ENCODE measurements at places on chromosomes 16 and 17. TPM values are rescaled to one million over a fixed set of nuclear protein-coding genes. Genes with fewer than 3 reads are reported as not detected.

Gene SRL
- not detected for total RNA-seq

Gene C16orf46
- 0.28 TPM for total RNA-seq

Gene RPL26
- total RNA-seq = 3,721 TPM

Gene AGRP
- not detected for total RNA-seq

DNA sequence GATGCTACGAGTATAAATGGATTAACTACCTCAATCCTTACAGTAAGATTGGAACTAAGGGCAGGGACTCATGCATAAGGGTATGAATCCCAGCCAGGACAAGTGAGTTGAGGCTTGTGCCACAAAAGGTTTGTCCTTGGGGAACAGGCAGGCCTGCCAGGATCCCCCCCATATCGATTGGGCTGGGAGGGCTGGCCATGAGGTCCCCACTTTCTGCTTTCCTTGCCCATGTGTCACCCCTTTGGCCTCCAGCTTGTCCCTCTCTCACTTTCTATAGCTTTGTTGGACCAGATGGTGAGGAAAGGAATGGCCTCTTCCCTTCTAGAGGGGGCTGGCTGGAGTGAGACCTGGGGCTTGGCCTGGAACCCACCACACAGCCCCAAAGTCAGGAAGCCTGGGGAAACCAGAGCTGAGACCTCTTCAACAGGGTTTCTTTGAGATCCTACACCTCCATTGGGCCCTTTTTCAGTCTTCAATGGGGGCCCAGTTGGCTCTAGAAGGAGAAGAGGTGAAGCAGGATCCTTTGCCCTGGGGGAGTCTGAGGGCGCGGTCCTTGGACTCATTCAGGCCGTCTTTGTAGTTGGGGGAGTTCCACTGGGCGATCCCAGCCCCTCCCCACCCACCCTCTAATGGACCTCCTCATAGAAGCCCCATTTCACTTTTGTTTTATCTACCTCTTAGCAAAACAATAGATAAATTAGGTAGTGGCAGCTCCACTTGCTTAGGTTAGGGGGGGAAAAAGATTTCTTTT lies 57.3 kb downstream of the IGF2BP1 start:
- no peak overlapping the region for H3K27ac ChIP-seq
- H3K4me3 ChIP-seq = no peak overlapping the region
- H3K36me3 ChIP-seq = no peaks in the 10 kb centered on the region
- DNase-seq = no peak
- peaks cover 6% of the 10 kb centered on the region for H3K4me1 ChIP-seq

- no peak for DNase-seq
- peaks cover 16% of the 10 kb centered on the region for H3K4me1 ChIP-seq
- no peaks in the 10 kb centered on the region for H3K27me3 ChIP-seq
- peak overlapping the region; percentile 40 for H3K27ac ChIP-seq
Observed at GRCh38 chr17:57524839-57525568, 220.1 kb downstream of the CCDC182 start.

GRCh38 chr16:75105306-75106061 lies 11.1 kb downstream of the LDHD start:
- H3K4me1 ChIP-seq = peaks cover 66% of the 10 kb centered on the region
- no peaks in the 10 kb centered on the region for H3K27me3 ChIP-seq
- H3K4me3 ChIP-seq = no peak overlapping the region
- H3K36me3 ChIP-seq = peaks cover 33% of the 10 kb centered on the region
- DNase-seq = no peak
- peak overlapping the region; percentile 76 for H3K27ac ChIP-seq

GRCh38 chr17:47413872-47414271 lies 90.1 kb downstream of the EFCAB13 start:
- H3K36me3 ChIP-seq = no peaks in the 10 kb centered on the region
- no peak overlapping the region for H3K4me3 ChIP-seq

- peaks cover 24% of the 10 kb centered on the region for H3K4me1 ChIP-seq
- no peaks in the 10 kb centered on the region for H3K27me3 ChIP-seq
- no peak overlapping the region for H3K4me3 ChIP-seq
- no peak for DNase-seq
Observed at GRCh38 chr16:15897121-15897780, 8.8 kb upstream of the CEP20 start.

- H3K4me1 ChIP-seq = peaks cover 13% of the 10 kb centered on the region
- DNase-seq = no peak
- no peak overlapping the region for H3K27ac ChIP-seq
- peaks cover 3% of the 10 kb centered on the region for H3K36me3 ChIP-seq
- no peak overlapping the region for H3K4me3 ChIP-seq
Observed at GRCh38 chr17:17659340-17659739, 21.9 kb upstream of the RAI1 start.

GRCh38 chr17:36901506-36901905 lies 35.8 kb upstream of the LHX1 start:
- no peak overlapping the region for H3K4me3 ChIP-seq
- peaks cover 13% of the 10 kb centered on the region for H3K27me3 ChIP-seq
- H3K27ac ChIP-seq = no peak overlapping the region

Measured in activated CD4-positive, alpha-beta T cell treated with anti-CD3 and anti-CD28 coated beads for 36 hours (primary cell).